NCI-H226 (cell line): ENCODE measurements at places on chromosomes 4 and X.

- DNase-seq: no peak
These were observed 223.5 kb downstream of the AFAP1 start for GRCh38 chr4:7716010-7716721.

DNA sequence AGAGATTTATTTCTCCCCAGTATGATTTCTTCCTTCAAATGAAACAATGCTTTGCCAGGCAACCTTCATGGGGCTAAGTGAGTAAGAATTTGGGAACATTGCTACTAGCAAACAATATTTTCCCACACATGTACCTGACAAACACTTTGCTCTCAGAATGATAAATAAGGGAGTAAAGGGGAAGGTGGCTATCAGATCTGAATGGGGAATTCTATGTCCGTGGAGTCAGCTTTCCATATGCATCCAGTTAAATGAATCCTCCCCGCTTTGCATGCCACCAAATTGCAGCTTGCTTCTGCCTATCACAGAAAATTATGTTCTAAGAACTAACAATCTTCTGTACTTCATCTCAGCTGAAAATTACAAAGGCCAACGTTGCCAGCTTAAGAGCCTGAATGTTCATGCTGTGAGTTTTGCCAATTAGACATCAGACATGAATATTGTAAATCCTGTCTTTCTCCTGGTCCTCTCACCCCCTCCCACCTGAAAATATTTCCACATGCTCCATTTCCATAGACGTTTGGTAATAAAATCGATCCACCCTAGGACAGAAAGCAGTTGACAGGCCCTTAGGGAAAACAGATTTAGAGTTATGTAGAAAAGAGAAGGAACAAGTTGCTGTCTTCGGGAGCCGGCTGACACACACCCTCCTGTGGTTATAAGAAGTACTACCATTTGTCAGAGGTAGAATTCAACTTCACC, 6.3 kb downstream of the MEPE start:
- DNase-seq: no peak

DNA sequence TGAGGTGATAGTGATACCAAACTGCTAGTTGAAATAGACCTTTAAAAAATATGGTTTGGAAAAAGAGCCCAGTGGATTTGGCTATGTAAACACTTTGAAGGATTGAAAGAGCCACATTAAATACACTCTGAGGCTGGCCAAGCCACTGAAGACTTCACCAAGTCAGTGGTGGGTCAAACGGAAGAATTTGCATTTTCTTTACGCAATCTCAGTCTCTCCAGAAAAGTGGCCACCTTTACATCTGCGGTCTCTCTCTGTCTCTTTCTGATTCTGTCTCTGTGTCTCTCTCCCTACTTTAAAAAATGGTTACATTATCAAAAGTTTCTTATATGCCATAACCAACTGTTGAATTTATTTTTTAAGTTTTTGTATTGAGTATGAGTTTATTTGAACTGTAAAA, 651.2 kb upstream of the PITX2 start:
- no peak for DNase-seq

- DNase-seq: peak; percentile 7
These were observed 62.7 kb downstream of the SLC9A6 start for GRCh38 chrX:136047969-136048368.

- DNase-seq: no peak
These were observed 698 bp downstream of the AFF1 start for GRCh38 chr4:86935566-86935852.

- DNase-seq: no peak
These were observed 1.2 kb upstream of the BLTP1 start for GRCh38 chr4:122150931-122151330.

DNA sequence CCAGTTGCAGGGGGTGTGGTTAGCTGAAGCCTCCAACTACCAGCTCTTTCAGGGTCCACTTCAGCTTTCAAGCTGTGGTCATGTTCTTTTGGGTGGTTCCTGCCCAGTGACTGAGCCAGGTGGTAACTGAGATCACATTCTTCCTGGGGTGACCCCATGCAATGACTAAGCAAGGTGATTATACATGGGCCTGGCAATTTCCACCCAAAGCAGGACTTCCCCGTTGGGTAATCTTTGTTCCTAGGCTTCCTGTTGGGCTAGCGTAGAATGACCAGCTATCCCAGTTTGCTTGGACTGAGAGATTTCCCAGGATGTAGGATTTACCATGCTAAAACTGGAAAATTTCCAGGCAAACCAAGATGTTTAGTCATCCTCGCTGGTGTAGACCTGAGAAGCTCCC, 18.4 kb upstream of the MAGEB17 start:
- peak; percentile 66 for DNase-seq

DNA sequence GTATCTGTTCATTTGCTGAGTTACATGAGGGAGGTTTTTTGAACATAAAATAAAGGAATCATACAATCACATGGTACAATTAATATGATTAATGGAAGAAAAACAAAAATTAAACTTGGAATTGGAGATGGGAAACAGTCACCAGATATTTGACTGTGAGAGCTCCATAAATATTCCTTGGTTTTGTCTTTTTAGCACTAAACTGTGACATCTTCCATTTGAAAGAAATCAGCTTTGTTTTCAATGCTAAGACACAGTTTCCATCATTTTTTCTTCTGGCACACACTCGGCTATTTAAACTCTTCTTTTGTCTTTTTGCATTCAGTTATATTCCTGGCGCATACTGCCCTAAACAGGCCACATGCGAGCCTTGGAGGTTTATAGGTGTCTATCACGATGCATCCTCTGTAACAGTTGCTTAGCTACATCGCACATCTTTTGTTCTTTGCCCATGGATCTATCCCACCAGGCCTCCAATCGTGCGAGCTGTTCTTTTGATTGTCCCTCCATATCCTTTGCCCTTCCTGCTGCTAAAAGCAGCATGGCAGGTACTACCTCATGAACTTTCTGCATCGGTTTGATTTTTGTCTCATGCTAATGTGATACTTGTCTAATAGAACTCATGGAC, 158.3 kb downstream of the LDB2 start:
- no peak for DNase-seq

DNA sequence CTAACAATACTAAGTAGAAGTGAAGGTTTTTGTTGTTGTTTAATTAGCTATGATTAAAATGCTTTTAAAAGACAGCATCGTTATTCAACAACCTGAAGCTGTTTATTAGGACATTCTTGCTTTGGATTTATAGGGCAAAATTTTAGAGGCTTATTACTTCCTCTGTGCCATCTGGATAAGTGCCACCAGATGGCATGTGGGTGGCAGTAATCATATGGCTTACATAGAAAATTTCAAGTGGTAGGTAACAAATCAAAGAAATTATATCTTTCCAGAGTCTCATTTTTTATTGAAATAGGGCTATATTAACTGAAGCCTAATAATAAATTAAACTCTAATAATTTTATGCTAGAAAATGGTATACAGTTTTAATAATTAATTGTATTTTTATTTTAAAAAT, 83.3 kb upstream of the HTR2C start:
- no peak for DNase-seq
